ENCODE measurements at places on chromosomes 2 and 18.

GRCh38 chr2:222302178-222303018 lies 3.6 kb upstream of the PAX3 start:
- DNase-seq: no peak

DNA sequence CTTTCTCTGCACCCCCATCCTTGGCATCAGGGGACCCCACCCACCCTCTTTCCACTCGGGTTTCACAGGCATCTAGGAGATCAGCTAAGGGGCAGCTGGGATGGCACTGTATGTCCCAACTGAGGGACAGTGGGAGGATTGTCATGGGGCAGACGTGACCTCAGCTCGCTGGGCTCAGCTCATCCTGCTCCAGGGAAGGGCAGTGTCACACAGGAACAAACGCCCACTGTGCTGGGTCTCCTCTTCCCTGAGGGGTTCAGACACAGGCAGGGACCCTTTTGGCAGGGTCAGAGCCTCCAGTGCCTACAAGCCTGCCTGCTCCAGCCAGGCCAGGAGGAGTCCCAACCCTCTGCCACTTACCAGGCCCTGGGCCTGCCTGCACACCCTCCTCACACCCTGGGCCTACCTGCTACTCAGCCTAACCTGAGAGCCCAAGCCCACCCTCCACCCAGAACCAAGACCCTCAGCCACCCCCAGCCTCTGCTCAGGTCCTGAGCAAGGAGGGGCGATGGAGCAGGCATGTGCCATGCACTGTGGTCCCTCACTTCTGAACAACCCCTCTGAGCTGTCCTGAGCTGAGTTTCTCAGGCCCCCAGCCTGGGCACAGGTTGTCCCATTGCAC lies 68.2 kb downstream of the HS1BP3 start:
- no peak for DNase-seq

- DNase-seq: no peak
These were observed 71.5 kb downstream of the GREB1L start for GRCh38 chr18:21313576-21313975.

DNA sequence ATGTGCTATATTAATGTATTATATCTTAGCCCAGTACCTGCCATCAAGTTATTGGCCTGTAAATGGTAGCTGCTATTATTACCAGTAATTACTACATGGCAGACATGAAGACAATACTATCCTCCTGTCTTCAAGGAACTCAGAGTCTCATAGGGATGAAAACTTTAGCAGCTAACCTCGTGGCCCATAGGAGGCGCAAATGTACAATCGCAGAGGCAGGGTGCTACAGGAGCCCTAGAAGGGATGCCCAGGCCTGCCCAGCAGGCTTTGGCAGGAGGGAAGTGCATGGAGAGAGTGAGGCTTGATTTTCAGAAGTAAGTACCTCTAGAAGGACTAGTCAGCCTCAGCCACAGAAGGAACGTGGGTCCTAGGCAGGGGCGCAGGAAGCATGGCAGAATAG lies 44.7 kb upstream of the KIDINS220 start:
- no peak for DNase-seq

DNA sequence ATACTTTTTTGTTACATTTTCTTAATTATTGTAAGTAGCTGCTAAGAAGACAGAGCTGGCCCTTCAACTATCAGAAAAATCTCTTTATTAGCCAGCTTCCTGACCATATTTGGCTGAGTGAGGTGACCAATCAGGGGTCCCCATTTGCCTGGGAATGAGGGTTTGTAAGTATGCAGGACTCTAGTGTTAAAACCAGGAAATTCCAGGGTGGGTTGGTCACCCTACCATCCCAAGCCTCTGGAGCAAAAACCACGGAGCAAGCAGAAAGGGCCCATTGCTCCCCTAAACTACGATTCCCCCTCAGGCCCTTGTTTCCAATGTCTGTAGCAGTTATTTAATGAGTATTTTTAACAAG lies 165.6 kb upstream of the NCKAP5 start:
- DNase-seq: no peak

DNA sequence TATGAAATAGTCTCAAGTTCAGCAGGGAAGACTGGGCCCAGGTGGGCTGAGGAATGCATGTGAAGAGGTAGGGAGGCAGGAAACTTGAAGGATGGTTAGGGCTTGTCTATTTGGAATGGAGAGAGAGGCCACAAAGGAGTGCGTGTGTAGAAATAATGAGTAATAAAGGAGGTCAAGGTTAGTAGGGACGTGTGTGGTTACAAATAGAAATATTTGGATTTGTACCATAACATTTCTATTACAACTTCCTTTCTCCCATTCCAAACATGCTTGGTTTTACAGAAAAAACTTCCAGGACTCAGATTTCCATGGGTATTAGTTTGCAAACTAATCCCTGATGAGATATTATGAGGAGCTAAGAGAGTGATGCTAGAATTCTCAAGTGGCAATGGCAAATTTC lies 280.6 kb downstream of the NCKAP5 start:
- DNase-seq: no peak

- DNase-seq: peak; percentile 72
These were observed 2.3 kb upstream of the NR4A2 start for GRCh38 chr2:156334496-156335478.

GRCh38 chr2:199206536-199206935 lies 251.2 kb downstream of the SATB2 start:
- DNase-seq: no peak

GRCh38 chr2:219907011-219907365 lies 279.6 kb downstream of the SLC4A3 start:
- DNase-seq: no peak

- no peak for DNase-seq
These were observed 40.4 kb downstream of the FTCDNL1 start for GRCh38 chr2:199810422-199811171.

DNA sequence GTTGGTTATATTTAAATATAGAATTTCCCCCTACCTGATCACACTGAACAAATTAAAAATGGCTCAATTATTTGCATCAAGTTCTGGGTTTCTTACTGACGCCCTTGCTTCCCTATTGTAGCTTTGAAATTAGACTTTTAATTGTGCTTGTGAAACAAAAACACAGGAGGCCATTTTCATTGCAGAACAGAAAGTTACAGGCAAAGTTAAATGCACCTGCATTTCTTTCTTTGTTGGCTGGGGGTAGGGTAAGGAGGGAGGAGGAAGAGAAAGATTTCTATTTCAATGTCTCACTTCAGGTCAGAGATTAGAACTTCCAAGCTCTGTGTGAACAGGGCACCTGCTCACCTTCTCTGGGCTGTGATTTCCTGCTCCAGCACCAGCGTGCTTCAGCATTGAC lies 199.6 kb downstream of the BCL11A start:
- no peak for DNase-seq

DNA sequence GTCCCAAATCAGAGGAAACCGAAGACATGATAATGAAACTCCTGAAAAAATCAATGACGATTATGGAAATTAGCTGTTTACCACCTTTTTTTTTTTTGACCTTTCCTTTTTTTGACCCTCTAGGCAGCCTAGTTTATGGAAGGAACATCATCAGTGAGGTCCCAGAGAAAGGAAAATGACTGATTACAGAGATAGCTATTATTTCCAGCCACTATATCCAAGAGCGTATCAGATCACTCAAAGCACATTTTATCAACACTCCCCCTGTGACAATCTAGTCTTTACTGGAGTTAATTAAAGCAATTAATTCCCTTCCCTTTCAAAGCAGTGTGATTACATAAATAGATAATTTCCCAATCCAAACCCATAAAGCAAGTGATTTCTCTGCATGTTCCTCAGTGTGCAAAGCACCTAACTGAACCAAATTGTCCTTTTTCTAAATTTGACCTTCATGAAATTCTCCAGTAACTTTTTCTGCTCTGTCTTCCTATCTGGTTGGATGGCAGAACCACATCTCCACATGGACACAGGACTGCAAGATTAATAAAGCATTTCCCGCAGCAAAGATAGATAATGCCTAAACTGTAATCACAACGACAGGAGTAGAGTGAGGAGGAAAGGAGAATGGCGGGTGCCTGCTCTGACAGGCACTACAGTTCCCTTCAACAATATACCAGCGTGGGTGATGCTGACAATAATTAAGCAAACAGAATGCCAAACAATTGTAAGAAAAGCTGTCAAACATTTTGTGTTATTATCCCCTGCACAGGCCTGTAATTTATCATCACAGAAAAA lies 194.4 kb downstream of the SLC8A1 start:
- no peak for DNase-seq
